ENCODE measurements at places on chromosomes 3 and 15.

GRCh38 chr3:156608601-156609514, 53.9 kb upstream of the SSR3 start:
- no peak for DNase-seq

DNA sequence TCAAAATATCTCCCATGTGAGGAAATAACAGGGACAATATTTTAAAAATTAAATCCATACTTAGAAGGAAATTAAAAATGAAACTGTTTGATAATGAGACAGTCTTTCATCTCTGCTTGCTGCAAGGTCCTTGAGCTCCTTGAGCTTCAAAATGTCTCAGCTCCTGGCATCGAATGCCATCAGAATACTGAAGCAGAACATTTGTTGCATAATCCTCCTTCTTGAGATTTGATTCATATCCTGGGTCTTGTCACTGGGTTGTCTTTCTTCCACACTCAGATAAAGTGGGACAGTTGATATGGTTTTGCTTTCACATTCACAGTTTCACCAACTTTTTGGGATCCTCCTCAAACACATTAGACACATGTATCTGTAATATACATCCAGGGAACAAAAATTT, 27.8 kb downstream of the COL8A1 start:
- no peak for DNase-seq

DNA sequence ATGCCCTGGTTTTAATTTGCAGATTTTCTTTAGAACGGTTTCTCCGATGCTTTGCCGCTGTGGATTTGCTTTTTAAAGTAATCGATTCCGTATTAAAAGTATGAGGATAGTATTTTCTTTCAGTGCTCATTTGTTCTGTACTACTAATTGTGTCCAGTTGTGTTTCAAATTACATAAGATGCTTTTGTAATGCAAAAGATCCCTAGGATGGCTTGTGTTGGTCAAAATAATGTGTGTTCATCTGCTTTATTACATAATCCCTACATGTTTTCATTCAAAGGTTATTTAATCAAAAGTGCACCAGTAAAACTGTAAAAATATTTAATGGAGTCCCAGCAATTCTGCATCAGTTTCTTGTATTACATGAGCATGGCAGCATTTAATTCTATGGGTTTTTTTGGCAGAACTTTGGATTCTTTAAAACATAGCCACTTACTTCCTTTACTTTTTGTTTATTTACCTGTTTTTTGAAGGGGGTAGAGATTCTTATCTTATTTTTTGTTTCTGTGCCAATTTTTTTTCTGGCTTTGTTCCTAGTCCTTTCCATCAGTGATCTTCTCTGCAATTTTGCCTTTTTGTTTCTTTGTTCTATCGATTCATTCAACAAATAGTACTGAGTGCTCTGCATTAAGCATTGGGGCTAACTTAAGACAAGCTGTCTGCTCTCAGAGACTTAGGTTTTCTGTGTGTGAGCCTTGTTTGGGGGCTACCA, 352.8 kb downstream of the LRTM1 start:
- DNase-seq: no peak

DNA sequence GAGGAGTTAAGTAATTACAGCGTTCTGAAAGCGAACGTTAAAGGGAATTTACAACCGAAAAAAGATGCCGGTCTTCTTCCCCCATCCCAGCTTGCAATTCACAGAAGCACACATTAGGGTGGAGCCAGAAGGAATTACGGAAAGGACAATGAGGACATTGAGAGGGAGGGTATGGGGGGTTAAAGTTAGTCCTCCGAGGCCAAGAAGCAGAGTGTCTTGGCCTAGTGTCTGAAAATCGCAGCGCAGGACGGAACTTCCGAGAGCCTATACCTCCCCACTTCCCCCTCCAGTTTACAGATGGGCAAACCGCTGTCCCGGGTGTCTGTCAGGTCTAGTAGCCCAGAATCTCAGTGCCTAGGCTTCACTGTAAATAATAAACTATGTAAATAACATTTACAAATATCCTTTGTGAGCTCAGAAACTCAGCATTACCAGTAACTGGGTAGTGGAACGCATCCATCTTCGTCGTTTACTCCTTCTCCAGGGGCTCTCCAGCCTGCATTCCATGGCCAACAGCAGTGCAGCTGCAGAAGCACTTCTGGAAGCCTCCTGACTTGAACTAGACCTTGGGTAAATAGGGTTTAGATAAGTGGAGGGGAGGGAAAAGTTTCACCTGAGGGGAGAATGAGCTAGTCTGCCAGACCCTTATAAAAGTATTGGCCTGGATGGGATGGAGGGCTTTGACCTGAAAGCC, 922 bp downstream of the ADPRH start:
- no peak for DNase-seq

- DNase-seq: no peak
These were observed 45.8 kb downstream of the ZNF710 start for GRCh38 chr15:90046911-90047392.

DNA sequence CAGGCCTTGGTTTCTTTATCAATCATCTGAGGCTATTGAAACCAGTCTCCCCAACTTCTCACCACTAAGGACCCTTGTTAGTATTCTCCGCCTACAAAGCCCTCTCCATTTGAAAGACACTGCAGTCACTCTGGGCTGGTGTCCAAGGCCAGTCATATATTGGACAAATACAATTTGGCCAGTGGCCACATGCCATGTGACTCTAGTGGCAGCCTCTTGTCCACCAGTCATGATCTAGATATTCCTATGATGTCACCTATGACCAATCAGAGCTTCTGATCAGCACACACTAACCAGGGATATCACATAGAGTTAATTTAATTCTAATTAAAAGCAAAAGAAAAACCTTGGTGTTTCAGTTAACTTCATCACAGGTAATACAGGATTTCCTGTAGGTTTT, 68.2 kb downstream of the RAB11A start:
- no peak for DNase-seq

GRCh38 chr15:78272776-78273175, 8.4 kb downstream of the DNAJA4 start:
- DNase-seq: no peak

- no peak for DNase-seq
These were observed 6.5 kb downstream of the RUBCN start for GRCh38 chr3:197730200-197730599.

GRCh38 chr3:83457551-83457950, 1501.2 kb upstream of the CADM2 start:
- DNase-seq: no peak

DNA sequence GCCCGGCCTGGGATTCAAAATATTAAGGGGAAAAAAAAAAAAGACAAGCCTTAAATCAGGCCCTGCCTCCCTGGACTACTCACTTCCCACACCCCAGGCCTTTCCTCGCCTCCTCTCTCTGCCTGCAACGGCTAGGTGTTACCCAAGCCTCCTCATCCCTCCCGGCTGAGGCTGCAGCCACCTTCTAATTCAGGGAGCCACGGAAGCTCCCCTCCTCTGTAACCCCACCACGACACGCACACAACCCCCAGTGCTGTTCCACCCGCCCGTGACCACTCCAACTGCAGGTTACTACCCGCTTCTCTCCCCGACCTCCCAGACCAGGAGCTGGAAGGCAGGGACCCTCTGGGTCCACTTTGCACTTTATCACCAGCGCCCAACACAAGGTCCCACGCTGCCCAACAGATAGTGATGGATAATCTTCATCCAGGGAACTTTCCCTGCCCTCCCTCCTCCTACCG, 936 bp downstream of the KIF7 start:
- no peak for DNase-seq

DNA sequence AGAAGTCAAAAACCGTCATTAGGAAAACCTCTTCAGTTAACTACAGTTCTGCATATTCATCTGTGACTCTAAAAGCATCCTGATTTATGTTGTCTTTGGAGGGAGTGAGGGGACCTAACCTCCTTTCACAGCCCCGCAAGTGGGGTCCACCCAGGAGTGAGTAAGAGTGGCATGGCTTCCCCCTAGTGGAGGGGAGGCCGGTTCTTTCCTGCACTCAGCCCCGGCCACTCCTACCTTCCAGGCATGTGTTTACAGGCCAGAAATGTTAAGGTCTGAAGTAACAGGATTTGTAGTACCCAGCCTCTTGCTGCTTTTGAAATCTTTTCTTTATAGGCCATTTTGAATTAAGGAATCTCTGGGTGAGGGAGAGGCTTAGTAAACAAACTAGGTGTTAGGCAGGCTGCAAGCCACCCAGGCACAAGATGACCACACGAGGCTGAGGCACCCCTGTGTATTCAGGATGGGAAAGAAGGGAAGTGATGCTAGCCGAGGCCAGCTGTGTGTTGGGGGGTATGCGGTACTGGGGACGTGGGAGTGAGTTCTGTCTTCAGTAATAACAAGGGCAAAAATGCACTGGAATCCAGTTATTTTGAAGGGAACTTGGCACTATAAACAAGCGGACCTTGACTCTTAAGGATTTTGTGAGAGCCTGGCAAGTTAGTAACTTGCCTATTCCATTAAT, 50.5 kb downstream of the CTDSPL start:
- DNase-seq: no peak

DNA sequence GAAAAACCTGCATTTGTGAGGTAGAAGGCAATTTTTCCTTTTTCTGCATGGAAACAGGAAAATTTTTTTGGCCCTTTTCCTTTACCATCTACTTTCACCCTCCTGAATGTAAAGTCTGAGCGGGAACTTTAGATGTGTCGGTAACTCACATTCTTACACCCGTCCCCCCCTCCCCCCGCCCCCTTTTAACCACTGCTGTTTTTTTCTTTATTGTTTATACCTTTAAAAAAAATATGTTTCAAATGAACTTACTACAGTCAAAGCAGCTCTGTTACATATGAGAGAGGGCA, 487 bp upstream of the HES1 start:
- no peak for DNase-seq

- no peak for DNase-seq
These were observed 341.6 kb downstream of the ERC2 start for GRCh38 chr3:56126632-56127031.

DNA sequence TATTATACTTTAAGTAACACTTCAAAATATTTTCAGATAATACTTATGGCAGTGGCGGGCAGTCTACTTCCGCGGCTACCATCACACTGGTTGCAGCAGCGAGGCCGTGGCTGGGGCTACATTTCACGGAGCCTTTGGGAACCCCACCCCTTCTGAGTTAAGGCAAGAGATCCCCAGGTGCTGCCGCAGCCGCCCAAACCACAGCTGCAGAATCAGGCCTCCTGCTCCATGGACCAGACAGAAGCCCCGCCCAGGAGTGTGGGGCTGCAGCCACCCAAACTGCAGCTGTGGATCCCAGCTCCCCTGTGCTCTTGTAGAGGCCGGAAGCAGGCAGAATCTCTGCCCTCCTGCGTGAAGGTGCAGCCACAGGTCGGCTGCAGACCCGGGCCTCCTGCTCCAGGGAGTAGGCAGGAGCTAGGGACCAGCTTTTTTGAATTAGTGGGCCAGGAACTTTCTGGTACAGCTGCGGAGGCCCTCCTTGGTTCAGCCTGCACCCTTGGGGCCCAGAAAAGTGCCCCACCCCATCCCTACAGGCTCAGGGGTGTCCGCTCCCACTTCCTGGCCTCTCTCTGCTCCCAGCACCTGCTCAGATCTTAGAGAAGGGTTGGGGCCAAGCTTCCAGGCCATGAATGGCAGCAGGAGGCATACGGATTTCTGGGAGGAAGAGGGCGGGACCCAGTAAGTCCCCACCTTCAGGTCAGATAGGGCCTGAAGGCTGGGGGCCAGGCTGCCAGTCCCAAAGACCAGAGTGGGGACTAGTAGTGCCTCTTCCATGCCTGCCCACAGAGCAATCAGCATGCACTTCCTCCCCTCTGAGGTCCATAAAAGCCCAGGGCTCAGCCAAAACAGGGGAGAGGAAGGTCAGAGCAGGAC, 1188.8 kb upstream of the CADM2 start:
- no peak for DNase-seq

- DNase-seq: no peak
These were observed 49.1 kb downstream of the TRANK1 start for GRCh38 chr3:36895496-36896409.

GRCh38 chr3:90180096-90180495, 1072.7 kb downstream of the EPHA3 start:
- DNase-seq: no peak

DNA sequence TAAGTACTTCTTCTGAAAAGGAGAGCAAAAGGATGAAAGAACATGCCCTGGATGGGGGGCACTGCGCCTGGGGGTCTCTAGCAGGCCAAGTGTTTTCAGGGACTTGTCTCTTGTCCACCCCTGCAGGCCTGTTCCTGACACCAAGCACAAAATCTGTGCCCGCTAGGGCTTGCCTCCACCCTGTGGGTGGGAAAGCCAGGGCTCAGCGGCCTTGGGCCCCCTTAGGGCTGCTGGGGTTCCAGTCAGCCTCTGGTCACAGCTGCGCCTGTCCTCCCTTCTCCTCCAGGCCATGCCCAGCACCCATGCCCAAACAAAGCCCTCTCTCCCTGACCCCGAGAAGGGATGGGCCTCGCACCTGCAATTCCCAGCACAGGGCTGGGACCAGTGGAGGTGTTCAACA, 71.1 kb upstream of the TRPM1 start:
- DNase-seq: no peak

GRCh38 chr3:189953551-189953950, 167.1 kb downstream of the P3H2 start:
- DNase-seq: no peak

- no peak for DNase-seq
These were observed 492.7 kb upstream of the THBS1 start for GRCh38 chr15:39088156-39088555.

DNA sequence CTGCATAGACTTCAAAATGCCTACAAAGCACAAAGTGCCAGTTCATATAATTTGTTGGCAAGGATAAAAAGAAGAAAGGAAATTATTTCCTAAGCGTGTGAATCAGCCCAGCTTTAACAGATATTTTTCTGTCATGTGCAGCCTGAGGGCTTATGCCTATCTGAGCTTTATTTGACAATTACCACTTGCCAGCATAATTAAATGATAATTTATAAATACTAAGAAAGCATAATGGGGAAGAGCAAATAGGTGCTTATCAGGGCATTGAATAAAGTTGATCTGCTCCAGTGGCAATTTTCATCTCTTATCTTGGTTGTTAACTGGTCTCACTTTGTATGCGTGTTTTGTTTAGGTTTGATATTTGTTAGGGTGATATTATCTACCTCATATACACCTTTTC, 313.4 kb upstream of the DNAJC19 start:
- DNase-seq: no peak

DNA sequence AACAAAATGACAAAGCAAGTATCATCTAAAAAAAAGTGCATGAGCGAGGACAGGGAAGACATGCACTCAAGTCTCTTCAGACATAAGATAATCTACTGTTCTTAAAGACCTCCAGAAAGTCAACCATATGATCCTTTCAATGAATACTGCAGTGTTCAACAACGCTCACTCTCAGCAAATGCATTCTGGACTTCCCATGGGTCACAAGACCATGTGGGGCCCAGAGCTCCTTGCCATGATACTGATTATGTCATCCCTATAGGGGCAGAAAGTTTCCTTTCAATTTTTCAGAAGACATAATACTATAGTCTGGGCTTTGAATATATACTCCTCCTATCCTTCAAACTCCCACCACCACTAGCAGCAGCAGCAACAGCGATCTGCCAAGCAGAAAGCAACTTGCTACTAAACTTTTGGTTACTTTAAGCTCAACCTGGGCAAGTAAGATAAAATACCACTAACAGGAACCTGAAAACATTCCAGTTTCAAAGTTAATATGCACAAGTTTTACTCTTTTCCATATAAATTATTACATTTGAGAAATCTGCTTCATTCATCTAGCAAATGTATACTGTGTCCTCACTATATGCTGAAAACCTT, 143.5 kb downstream of the ADAM10 start:
- DNase-seq: no peak
